ENCODE measurements at places on chromosomes 1 and 21.
A peak's percentile ranks its signal among the peaks of the same experiment; 100 is the strongest.

DNA sequence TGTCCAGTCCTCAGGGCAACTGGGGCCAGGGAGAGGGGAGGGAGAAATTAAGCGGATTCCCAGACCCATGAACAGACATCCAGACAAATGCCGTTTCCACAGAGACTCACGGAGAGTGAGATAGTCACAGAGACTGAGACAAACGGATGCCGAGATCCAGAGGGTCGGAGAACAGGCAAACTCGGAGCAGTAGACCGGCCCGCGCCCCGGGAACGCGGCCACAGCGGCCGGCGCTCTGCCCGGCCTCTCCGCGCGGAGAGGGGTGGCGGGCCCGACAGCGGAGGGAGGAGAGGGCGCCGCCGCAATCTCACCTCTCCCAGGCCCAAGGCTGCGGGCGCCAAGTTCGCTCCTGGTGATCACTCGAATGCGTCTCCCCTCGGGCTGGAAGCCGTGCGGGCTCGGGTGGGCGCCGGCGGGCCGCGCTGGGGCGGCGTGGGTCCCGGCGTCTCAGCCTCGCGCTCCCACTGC, 831 bp upstream of the FOXD2 start:
- DNase-seq = no peak

DNA sequence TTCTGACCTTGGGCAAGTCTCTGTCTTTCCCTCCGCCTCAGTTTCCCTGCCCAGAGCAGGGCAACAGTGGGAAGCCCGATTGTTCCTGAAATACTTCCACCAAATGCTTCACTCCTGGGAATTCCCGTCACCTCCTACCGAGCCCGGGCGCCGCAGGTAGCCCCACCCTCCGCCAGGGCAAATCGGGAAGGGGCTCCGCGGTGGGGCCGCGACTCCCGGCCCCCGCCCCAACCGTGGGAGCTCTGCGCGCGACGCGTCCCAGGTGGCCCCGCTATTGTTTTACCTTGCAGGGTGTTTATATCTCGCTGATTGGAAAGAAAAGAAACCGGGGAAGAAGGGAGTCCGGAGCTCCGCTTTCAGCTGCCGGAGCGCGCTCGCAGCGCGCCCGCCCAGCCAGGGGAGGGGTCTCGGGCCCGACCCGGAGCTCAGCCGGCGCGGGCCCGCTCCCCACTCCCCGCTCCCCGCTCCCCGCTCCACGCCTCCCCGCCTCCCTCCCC, 407 bp downstream of the IGSF3 start:
- DNase-seq = peak; percentile 74

DNA sequence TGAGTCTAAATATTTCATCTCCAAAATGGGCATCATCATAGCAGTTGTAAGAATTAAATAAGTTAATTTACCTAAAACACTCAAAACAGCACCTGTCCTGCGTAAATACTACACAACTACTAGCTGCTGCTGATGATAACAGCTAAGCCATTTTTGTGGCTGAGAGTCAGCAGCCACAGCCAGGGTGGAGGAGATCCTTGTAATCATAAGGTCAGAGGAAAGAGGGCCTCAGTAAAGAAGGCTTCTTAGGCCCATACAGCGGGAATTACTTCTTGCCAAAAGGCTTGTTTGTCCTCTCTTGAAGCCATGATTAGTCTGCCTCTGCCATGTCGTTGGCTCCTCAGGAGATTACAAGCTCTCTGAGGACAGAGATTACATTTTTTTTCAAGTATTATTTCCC, 245.0 kb downstream of the FGGY start:
- DNase-seq = no peak

- no peak for DNase-seq
Measured at GRCh38 chr1:42214447-42214871, 49.9 kb upstream of the GUCA2A start.

GRCh38 chr1:116288201-116288598, 84.8 kb upstream of the ATP1A1 start:
- DNase-seq = no peak

GRCh38 chr1:19696820-19697219, 32.1 kb downstream of the HTR6 start:
- no peak for DNase-seq

- no peak for DNase-seq
Measured at GRCh38 chr1:30728832-30729638, 5.7 kb upstream of the MATN1 start.

GRCh38 chr1:216822480-216822879, 99.3 kb upstream of the ESRRG start:
- no peak for DNase-seq

DNA sequence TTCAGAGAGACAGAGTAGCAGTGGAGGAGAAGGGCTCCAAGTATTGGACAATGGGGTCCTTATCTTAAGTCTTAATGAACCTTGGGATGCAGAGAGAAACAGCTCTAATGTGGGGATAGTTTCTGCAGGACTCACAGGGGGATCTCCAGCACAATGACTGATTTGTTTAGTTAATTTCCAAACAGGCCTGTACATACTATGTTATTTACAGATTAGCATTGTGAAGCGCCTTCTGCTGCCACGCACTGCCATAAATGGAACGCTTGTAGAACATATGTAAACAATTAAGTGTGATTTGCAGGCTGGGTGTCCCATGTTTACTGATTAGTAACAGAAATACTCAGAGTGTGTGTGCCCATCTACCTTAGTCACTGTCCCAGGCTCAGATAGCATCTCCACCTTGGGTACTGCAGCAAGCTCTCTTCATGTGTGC, 56.1 kb downstream of the NTPCR start:
- no peak for DNase-seq

DNA sequence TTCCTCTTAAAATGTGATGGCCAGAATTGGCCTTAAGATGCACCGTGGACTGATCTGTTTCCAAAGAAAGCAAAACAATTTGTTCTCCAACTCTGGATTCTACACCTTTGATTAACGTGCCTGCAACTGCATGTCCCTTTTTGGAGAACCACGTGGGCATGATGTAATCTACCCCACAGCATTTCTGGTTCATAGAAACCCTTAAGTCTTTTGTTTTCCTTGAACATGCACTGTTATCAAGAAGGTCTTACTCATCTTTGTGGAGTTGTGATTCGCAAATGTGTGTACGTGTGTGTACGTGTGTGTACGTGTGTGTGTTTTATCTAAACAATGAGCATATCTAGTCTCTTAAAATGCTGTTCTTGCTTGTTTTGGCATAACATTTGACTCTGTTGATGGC, 57.8 kb downstream of the LPAR3 start:
- DNase-seq = no peak

GRCh38 chr1:33842348-33842747, 21.5 kb upstream of the HMGB4 start:
- DNase-seq = no peak

DNA sequence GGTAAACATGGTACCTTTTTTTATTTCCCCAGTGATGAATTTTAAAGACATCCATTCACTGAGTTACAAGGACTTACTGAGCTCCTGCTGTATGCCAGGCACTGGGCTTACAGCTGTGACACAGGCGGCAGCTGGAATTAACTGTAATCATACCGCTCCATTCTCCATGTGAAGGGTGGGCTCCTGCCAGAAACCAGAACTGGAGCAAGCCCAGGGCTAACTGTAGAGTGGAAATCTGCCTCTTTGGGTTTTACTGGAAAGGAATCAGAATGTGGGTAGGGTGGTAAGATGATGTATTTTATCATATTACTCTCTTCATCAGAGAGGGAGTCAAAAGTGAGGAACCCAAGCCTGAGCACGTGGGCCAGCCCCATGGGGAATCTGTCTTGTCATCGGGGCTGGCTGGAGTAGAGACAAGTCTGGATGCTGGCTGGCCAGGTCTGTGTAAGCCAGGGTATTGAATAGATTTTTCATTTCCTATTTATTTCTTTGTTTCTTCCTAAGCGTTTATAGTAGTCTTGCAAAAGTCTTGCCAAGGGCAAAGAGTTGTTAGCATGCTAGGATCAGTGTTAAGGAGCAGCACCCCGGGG, 21.5 kb downstream of the FGGY start:
- DNase-seq = no peak

DNA sequence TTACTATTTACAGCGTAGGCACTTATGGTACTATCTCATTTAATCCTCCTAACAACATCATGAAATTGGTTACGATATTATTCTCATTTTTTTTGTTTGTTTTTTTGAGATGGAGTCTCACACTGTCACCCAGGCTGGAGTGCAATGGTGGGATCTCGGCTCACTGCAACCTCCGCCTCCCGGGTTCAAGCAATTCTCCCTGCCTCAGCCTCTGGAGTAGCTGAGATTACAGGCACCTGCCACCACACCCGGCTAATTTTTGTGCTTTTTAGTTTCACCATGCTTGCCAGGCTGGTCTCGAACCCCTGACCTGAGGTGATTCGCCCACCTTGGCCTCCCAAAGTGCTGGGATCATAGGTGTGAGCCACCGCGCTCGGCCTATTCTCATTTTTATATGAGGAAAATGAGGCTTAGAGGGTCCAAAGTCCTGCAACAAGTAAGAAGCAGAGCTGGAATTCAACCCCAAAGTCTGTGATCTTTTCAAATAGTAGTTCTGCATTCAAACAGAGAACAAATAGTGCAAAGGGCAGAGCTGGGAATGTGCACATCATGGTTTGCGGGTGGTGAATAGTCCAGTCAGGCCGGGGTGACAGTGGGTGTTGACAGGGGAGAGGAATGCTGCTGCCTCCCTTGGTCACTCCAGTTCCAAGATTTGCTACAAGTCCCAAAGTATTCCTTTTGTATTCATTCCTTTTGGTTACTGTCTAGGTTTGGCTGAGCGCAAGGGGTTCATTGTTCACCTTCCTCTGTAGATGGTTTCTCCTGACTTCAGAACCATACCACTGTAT, 4.6 kb downstream of the PRUNE1 start:
- no peak for DNase-seq

GRCh38 chr1:65420590-65421350, at the start of the genes LEPR and LEPROT:
Gene LEPR, plus strand, starts transcription at chr1:65420668. Its CDS starts 144,898 bp downstream, at chr1:65565566.
Gene LEPROT, plus strand, starts transcription at chr1:65420668. Its CDS starts 57 bp downstream, at chr1:65420725.
- peak; percentile 95 for DNase-seq

DNA sequence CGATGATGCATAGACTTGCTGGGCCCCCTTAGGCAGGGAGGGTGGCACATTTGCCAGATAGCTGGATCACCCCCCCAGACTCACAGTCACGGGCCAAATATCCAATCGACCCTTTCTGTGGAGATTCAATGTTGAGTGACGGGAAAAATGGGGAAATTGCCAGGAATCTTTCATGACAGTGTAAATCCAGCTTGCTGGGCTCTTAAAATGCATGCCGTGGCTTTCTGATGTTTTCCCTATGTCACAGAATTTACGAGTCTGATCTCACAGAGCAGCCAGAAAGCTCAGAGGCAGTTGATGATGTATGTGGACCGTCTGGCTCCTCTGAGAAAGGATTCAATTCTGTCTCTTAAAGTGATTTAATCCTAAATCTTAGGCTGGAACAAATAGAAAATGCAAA, 150.1 kb upstream of the ZNF644 start:
- no peak for DNase-seq

DNA sequence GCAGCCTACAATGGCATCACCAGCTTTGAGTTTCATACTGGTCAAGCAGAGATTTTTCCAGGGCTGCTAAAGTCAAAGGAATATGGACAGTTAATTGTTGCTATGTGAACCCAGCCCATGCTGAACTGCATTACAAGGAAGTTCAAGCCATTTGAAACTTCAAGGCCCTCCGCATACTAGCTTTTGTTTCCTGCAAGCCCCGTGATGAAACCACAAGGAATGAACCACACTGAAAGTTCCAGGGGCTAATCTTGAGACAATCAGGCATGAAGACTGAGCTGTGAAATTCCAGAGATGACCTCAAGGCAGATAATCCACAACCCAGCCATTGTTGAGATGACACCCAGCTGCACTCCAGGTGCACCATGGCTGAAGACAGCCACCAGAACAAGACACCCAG, 180.8 kb downstream of the C1orf21 start:
- no peak for DNase-seq

DNA sequence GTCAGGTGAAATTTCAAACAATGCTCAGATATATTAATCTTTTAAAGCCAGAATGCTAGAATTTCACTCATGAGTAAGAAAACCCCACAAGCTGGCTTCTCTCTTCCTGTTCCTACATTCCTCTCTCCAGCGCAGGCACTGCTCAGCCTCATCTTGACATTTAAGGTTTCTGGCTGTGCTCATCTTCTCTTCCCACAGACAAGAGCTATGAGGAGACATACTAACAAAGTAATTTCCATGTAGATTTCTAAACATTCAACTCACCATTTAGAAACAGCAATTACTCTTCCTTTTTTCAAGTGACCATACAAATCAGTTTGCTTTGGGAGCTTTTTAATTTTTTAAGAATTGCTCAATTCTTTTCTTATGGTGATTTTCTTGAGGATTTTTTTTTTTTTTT, 7.8 kb upstream of the LRRC8D start:
- DNase-seq = no peak

GRCh38 chr21:37270576-37271365, 3.6 kb upstream of the VPS26C start:
- no peak for DNase-seq

DNA sequence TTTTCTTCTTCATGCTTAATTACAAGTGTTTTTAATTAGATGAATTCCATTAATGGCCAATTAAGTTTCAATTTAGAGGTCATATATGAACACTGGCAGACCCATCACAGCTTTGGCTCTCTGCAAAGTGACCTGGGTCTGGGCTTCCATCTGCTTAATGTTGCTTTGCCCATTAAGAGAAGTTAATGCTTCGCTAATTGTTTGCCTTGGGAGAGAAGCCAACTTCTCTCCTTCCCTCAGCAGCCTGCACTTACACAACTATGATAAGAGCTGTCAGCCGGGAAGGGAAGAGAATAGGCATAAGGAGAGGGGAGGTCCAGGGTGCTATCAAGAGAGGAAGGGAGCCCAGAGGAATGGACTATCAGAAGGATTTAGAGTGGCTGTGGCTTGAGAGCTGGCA, 29.0 kb upstream of the CCDC190 start:
- DNase-seq = no peak

DNA sequence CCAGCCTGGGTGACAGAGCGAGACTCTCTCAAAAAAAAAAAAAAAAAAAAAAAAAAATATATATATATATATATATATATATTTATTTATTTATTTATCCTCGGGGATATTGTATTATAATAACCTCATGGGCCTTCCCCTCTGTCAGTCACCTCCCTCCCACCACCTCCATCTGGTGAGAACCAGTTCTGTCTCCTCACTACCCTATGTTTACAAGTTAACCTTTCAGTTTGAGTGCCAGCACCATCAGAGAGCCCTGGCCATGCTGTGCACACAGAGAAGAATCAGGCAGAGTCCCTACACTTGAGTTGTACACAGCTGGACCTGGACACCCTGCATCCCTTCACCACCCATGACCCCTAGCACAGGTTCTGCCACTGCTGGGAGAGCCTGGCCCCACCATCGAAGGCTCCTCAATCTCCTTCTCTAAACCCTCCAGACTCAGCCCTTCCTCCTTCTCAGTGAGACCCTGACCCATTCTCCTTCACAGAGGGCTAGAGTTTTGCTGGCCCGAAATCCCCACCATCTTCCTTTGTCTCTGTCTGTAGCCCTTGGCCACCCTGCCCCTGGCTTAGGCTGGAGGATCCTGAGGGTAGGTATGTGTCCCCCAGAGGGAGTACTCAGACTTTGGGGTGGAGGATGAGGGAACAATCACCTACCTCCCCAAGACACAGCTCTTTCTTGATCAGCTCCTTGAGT, 1.2 kb downstream of the S100A5 start:
- DNase-seq = no peak

Measured in retina (tissue), 1 donor.